ENCODE measurements at places on chromosomes 5 and 9.

DNA sequence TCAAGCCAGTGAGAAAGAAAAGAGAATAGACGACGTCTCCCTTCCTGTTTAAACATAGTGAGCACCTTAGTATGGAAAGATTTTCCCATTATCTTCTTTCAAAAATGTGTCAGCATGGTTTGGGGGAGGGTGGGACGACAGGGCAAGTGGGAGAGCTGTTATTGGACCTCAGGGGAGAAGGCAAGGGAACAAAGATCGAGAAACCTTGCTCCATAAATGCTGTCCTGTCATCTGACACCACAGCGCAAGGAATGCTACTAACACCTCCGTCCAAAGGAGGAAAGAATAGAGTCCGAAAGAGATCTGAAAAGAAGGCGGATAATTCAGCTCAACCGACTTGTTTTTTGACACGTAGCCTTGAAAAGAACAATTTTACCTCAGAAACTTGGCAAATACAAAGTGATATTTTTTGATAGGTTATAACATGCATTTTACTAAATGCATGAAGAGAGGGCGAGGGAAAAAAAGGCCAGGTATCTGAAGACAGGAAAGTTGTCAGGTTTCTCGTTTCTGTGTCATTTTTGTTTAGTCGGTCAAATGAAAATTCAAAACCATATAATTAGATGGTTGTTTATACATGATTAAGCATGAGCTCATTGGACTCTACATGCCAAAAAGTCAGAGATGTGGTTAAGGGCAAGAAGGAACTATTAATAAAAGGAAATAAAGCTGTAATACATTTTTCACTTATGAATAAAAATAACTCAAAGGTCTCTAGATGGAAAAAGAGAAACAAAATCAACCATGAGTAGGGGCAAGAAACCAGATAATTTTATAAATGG is 155.7 kb downstream of the GLIS3 start:
- no peak for DNase-seq

DNA sequence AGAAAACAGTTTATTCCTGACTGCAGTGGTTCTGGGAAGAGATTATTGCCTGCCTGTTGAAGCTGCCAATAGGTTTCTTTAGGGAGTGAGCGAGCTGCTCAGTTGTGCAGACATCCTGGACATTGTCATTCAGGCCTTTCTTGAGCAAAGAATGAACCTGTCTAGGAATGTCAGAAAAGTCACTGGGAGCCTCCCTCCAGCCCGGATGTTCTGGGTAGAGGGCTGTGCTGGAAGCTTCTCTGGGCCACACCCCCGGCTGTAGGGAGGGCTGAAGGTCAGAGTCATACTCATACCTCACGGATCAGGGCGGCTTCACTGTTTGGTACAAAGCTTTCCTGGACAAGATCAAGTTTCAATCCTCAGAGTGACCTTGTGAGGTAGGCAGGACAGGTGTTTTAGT is 33.4 kb upstream of the TBC1D2 start:
- no peak for DNase-seq

DNA sequence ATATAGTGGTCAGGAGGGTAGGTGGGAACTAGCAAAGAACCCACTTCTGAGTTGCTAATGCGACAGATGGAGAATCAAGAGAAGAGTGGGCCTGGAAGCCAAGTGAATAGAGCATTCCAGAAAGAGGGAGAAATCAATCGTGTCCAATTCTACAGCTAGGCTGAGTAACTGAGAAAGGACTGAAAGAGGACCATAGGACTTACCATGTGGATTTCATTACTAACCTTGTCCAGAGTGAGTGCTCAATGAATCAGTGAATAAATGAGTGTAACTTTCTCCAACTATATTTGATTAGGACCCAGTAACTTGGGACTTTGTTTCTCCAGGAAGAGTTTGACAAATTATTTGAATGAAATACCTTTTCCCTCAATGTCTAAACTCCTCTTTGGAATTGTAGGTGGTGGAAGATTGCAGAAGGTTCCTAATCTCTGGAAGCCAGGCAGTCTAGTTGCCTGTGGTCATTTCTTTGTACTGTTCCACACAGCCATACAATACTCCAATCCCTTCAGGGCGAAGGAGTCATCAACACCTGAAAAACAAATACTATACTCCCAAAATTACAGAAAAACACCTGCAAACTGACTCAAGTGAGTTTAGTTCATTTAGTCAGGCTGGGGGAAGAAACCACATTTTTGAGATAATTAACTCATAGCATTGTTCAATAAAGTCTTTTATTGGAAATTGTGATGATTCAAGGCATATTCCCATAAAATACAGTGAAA is 2.6 kb upstream of the F2RL1 start:
- DNase-seq, result no peak

GRCh38 chr5:39323542-39323941 is 40.8 kb downstream of the C9 start:
- no peak for DNase-seq

- no peak for DNase-seq
Observed at GRCh38 chr9:85647571-85647970, 94.2 kb downstream of the AGTPBP1 start.

DNA sequence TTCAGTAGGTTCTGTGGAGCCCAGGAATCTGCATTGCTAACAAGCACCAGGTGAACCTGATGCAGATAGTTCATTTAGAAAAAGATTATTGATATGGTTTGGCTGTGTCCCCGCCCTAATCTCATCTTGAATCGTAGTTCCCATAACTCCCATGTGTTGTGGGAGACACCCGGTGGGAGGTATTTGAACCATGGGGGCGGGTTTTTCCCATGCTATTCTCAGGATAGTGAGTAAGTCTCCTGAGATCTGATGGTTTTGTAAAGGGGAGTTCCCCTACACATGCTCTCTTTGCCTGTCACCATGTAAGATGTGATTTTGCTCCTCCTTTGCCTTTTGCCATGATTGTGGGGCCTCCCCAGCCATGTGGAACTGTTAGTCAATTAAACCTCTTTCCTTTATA is 212.0 kb downstream of the RAB3C start:
- DNase-seq, result no peak

GRCh38 chr5:126829098-126829497 is 52.2 kb downstream of the LMNB1 start:
- no peak for DNase-seq

DNA sequence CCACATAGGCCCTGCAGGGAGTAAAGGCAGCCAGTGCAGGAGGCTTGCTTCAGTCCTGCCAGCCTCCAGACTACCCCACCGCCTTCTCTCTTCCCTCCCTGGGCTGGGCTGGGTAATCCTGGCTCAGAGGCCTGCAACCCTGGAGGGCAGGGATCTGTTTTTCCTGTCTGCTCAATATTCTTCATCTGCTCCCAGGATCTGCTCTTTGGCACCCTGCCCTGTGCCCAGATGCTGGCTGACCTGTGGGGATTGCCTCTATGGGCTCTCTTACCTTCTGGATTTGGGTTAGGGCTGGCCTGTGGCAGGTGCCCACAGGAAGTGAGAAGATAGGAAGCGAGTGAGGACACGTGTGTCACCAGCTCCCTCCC is 7.3 kb upstream of the ANGPTL2 start:
- no peak for DNase-seq

DNA sequence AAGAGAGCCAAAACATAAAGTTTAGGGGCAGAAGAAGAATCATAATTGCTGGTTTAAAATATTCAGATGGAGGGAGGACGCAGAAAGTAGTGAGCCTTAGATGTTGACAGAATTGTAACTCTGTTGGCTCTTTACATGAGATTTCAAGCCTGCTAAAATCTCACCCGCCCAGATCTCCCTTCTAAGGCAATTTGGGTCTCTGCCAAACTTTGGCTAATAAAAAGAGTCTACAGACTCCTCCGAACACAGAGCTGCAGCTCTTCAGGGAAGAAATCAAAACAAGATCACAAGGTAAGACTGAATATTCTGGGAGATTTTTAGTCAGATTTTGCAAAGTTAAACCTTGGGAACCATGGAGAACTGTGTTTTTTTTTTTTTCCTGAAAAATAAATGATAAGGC is at the start of gene IL33:
Gene IL33, plus strand, starts transcription at position 246 of the 400 bp plus-strand sequence. CDS start 25,888 bp downstream, outside the sequence.
- DNase-seq, result no peak

DNA sequence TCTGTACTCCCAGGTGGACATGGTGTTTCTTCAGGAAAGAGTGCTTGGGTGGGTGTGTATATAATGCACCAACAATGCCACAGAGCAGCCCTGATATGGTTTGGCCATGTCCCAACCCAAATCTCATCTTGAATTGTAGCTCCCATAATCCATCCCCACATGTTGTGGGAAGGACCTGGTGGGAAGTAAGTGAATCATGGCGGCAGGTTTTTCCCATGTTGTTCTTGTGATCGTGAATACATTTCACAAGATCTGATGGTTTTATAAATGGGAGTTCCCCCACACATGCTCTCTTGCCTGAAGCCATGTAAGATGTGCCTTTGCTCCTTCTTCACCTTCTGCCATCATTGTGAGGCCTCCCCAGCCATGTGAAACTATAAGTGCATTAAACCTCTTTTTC is 158.5 kb downstream of the NR3C1 start:
- DNase-seq, result no peak

GRCh38 chr5:10854506-10855277 is 93.7 kb upstream of the DAP start:
- DNase-seq, result no peak

GRCh38 chr5:5360941-5361520 is 61.4 kb upstream of the ICE1 start:
- DNase-seq, result no peak

- no peak for DNase-seq
Observed at GRCh38 chr5:158017469-158017868, 158.5 kb upstream of the CLINT1 start.

- DNase-seq, result no peak
Observed at GRCh38 chr9:110276781-110277180, 20.5 kb upstream of the TXN start.

GRCh38 chr5:128532776-128533175 is 5.3 kb downstream of the FBN2 start:
- DNase-seq, result no peak

DNA sequence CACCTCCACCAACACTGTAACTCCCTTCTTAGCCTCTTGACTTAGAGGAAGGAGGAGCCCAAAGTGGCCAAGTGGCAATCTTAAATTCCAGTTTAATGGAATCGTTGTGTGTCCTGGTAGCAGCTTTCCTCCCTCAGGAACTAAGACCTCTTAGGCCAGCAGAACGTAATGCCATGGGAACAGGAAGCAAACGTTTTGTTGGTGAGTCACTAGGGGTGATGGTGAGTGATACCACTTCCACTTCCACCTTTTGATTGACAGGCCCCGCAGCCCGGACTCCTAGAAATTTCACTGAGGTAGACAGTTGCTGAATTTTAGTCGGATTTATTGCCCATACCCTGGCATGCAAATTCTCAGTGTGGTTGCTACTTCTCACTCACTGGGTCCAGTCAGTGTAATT is 94.2 kb upstream of the FBN2 start:
- DNase-seq, result no peak

DNA sequence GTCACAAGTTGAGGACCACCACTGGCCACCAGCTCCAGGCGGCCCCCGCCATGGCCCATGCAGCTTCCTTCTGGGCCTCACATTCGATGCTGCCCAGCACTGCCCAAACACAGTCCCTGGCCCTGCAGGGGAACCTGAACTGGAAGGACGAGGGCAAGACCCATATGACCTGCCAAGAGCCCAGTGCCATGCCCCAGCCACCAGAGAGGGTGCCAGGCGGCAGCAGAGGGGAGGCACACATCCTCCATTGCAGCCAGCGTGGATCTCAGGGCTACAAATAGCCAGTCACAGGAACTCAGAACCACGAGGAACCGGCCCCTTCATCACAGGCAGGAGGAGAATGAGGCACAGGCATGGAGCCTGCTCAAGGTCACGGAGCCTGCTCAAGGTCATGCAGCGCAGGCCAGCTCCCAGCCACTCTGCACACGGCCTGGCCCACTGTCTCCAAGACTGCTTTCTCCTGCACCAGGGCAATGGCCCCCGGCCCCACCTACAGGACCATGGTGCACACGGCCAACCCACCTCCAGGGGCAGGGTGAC is 69.6 kb downstream of the SEMA4D start:
- no peak for DNase-seq

DNA sequence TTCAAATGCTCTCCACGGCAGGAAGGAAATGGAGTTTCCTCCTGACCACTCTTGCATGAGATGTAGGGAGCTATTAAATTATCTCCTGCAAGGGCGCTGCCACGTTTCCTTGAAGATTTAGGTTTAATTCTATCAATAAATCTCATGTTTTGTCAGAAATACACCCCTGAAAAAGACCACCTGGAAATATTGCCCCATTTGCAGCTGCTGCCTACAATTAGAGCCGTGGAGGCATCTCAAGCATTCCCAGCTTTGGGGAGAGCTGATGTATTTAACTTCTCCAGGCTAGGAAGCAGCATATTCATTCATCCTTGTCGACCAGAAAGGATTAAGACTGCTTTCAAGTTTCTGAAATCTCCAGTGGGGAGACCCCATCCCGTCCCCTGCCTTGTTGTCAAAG is 40.5 kb downstream of the CCNJL start:
- no peak for DNase-seq

DNA sequence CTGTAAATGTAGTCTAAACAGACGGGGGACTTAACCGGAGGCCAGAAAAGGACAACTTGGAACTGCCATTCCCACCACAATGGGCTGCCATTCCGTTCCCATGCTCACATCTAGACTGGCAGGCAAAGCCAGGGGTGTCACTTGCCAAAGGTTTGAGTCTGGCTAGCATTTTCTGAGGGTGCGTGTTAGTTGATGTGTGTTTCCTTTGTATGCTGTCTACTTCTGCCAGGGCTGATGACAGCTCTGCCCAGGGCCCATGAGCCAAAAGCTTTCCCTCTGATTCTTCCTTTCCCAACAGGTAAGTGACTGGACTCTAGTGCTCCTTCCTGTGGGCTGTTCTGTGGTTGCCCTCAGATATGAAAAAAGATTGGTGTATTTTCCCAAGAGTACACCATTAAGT is 68.0 kb downstream of the ZNF608 start:
- DNase-seq, result no peak

- DNase-seq, result no peak
Observed at GRCh38 chr5:66722686-66723085, 126.5 kb downstream of the MAST4 start.

DNA sequence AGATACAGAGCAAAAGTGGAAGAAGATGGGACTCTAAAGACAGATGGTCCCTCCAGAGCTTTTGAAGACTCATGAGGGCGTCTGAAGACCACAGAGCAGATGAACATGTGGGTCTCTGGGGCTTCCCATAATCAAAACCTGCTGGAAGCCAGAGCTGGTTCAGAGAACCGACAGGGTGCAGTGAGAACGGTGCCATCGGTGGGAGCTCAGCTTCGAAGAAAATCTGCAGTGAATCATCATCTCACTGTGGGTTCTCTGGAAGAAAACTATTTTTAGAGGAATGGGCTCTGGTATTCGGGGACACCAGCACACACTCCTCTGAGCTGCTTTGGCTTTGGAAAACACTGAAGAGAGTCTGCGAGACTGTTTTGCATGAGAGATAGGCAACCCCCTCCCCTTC is 222.4 kb upstream of the PANK3 start:
- DNase-seq, result no peak

GRCh38 chr9:127423476-127423933 is 677 bp upstream of the ZNF79 start:
- DNase-seq, result no peak

GRCh38 chr9:114791736-114792135 is 14.1 kb downstream of the TNFSF15 start:
- DNase-seq, result no peak

- DNase-seq, result no peak
Observed at GRCh38 chr9:135797507-135798262, 95.7 kb downstream of the KCNT1 start.
